K562 (cell line): ENCODE measurements at places on chromosomes 3 and 15.

- DNase-seq = peak; percentile 86
Measured at GRCh38 chr15:84600331-84600686, 500 bp upstream of the ZSCAN2 start.

DNA sequence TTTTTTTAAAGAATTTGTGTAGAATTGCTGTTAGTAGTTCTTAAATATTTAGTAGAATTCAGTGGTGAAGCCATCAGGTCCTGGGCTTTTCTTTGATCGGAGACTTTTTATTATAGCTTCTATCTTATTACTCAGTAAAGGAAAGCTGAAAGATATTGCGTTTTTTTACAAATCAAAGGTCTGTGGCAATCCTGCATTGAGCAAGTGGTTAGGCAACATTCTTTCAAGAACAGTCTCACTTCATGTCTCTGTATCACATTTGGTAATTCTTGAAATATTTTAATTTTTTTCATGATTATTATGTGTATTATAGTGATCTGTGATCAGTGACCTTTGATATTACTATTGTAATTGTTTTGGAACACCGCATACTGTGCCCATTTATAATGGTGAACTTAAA lies 140.8 kb downstream of the UNC13C start:
- DNase-seq = no peak

DNA sequence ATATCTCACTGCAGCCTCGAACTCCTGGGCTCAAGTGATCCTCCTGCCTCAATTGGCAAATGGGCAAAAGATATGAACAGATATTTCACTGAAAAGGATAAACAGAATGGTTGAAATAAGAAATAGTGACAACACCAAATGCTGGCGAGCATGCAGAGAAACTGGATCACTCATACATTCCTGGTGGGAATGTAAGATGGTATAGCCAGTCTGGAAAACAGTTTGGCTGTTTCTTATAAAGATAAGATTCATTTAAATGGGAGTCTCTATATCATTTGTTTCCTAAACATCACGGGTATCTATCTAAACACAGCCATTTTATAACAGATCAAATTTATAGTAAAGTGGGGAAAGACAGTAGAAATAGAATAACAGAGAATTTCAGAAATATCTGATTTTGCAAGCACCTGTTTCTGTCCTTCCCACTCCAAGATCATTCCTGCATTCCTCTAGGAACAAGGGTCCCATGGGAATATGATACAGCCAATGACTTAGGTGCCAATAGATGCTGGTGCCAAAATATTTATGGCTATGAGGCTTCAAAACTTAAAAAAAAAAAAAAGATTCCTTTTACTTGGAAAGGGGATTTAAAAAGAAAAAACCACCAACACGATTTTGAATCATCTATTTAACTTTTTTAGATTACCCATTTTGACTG lies 9.9 kb upstream of the TFDP2 start:
- no peak for DNase-seq

- no peak for DNase-seq
Measured at GRCh38 chr15:66254951-66255676, 1.6 kb upstream of the MEGF11 start.

GRCh38 chr3:102053375-102053989 lies 204.2 kb downstream of the NFKBIZ start:
- DNase-seq = no peak

GRCh38 chr3:106004137-106004681 lies 135.4 kb upstream of the CBLB start:
- peak; percentile 35 for DNase-seq

GRCh38 chr3:21839592-21839991 lies 88.6 kb upstream of the ZNF385D start:
- DNase-seq = peak; percentile 37

- no peak for DNase-seq
Measured at GRCh38 chr3:197372047-197372661, 73.7 kb upstream of the DLG1 start.

DNA sequence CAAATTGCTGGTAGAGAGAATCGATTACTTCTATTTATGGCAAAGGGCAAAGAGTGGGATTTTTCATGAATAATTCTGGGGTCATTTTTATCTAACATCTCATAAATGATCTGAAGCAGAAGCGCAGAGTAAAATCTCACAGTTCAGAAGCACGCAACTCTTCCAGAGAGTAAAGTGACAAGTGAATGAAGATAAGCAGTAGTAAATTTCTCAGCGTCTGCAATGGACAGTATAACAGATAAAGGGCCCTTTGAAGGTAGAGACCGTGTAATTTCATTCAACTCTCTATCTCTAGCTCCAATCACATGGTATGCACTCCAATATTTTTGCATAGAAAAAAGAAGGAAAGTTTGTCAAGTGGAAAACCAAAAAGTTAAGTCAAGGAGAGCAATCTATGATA lies 521.1 kb upstream of the NECTIN3 start:
- peak; percentile 37 for DNase-seq

DNA sequence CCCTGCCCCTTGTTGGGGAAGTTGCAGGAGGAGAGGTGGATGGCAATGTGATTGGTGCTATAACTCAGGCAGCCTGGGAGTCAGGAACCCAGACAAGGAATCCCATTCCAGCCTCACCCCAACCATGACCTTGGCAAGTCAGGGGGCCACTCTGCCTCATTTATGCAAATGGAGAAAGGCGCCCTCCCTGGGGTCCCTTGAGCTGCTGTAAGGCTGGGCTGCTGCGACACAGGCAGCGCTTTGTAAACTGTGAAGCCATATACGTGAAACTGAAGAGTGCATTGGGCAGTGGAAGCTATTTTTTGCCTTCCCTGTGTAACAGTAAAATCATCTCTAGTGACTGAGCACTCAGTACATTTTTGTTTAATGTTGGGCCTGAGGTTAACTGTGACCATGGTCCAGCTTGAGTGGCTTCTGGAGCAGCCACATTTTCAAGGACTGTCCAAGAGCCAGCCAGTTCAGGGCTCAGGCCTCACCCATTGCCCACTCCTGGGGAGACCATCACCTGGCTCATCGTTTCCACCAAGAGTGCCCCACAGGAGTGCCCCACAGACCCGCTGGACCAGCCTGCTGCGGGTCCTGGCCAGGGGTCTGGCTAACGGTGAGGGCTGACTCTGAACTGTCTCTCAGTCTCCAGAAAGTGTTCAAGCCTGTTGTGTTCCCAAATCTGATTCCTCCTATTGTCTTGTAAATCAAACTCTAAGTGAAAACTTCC lies 27.9 kb downstream of the KIF7 start:
- DNase-seq = no peak

DNA sequence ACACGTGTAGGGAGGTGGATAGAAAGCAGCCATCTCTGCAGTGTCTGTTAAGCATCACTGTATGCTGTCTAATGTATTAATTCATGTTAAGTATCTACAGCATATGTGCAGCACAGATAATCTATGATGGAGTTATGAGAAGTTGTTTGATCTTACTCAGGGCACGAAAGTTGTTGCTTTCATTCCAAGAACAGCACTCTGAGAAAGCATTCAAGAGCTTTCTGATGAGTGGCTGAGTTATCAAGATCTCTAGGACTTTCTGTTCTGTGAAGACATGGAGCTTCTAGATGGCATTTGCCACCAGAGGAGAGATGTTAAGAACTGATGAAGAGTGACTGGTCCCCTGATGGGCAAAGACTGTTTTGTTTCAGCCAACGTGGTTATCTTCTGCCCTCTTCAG lies 22.6 kb upstream of the TPRG1 start:
- DNase-seq = no peak
